Activated T-helper 17 cell treated with anti-CD3 and anti-CD28 coated beads, Interleukin-2, amount 50 U/mL, for 72 hours (primary cell): ENCODE measurements at places on chromosomes 11 and 22.
A peak's percentile ranks its signal among the peaks of the same experiment; 100 is the strongest.

DNA sequence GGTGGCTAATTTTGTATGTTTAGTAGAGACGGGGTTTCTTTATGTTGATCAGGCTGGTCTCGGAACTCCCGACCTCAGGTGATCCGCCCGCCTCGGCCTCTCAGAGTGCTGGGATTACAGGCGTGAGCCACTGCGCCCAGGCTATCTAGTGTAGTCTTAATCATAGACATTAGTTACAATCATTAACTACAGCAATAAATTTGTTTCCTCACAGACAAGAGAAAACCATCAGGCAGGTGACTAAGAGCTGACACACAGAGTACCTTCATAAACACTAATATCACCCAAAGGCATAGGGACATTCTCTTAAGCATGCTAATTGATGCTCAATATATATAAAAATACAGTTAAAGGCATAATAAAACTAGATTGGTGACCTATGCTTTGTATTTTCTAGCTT lies 19.4 kb downstream of the SDHD start:
- ATAC-seq = no peak

GRCh38 chr22:23565305-23565914 lies 14.7 kb downstream of the IGLL1 start:
- peak; percentile 12 for ATAC-seq

GRCh38 chr11:35491231-35491871 lies 34.1 kb downstream of the PAMR1 start:
- ATAC-seq = no peak

GRCh38 chr11:62030071-62030684 lies 62.7 kb upstream of the FTH1 start:
- ATAC-seq = no peak

GRCh38 chr11:44326615-44327475 lies 16.9 kb upstream of the ALX4 start:
- ATAC-seq = no peak
